ENCODE measurements at places on chromosomes 7 and 10. TPM values are rescaled to one million over a fixed set of nuclear protein-coding genes. Genes with fewer than 3 reads are reported as not detected.

The RNLS gene
- 4.9 TPM for total RNA-seq

The ZEB1 gene
- 38.4 TPM for total RNA-seq

The PPP1R9A gene
- 1.5 TPM for total RNA-seq

GRCh38 chr7:120793213-120793936 lies 64.6 kb downstream of the TSPAN12 start:
- no peak for DNase-seq

DNA sequence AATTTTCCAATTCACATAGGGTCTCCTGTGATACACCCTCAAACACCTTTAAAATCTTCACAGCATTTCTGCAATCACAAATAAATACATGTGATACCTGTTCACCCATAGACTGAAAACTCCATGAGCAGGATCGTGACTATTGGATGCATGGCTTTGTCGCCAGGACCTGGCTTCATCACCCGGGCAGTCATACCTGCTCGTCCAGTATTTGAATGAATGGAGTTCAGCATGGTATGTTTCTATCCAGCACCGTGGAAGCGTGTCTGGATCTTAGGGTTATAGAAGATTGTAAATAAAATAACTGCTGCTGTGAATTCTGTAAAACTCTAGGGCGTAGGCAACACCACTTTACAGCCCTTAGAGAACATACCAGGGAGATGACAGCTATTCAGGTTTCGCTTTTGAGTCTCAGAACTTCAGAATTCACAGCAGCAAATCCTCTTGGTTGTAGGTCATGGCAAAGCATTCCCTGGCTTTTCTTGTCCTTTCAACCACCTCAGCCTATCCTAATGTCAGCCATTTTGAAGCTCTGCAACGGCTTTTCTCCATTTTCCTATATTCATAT lies 47.4 kb upstream of the USP6NL start:
- DNase-seq, result no peak

DNA sequence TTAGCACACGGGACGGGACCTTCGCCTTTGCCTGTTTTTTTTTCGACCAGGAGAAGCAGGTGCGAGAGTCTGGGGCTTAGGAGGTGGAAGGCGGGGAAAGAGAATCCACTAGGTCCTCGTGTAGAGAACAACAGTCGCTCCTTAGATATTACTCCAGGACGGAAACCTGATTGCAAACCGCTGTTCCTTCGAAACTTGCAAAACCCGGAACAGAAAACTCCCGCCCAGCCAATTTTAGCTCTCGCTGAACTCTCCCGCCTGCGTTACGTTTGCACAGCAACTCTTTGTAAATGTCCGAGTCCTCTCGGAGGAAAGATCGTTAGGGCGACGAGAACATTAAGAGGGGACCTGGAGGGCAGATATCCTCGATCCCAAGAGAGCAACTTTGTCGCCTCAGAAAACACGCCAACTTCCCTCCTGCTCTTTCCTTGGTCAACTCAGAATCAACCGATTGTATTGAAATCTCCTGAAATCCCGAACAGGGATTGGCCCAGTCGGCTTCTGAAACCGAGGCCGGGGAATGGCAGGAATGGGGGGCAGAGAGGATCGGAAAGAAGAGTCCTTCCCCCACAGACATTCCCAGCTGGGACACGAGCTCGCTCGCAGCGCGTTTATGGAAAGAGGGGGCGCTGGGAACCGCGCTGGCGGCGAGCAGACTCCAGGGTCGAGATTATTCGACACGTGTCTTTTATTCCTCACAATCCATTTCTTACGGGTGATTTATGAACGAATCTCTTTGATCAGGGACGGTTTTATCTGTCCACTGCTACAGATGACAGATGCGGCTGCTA lies 9.9 kb downstream of the TWIST1 start:
- DNase-seq, result no peak

The EPHB4 gene
- total RNA-seq, result 4.1 TPM

DNA sequence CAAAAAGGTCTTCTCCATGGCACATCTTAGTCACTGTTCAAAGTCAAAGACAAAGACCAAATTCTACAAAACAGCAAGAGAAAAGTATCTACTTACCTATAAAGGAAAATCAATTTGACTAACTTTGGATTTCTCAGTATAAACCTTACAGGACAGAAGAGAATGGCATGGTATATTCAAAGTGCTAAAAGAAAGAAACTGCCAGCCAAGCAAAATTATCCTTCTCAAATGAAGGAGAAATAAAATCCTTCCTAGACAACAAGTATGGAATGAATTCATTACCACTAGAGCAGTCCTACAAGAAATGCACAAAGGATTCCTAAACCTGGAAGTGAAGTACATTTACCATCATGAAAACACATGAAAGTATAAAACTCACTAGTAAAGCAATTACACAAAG lies 235.5 kb downstream of the STK31 start:
- DNase-seq, result no peak

GRCh38 chr10:79378383-79378646 lies 31.0 kb downstream of the PPIF start:
- DNase-seq, result no peak

- DNase-seq, result no peak
These were observed 3.0 kb downstream of the GIMAP1 start for GRCh38 chr7:150719436-150719835.

The SLC39A12 gene
- not detected for total RNA-seq

The SFTPA1 gene
- total RNA-seq, result not detected

The RNF32 gene
- total RNA-seq, result 2.9 TPM

- DNase-seq, result no peak
These were observed 5.3 kb upstream of the NAT16 start for GRCh38 chr7:101185258-101185839.

The PPP1R3C gene
- not detected for total RNA-seq

Measured in activated B cell treated with CpG ODN at 0.5 μM for 24 hours (primary cell).